ENCODE measurements at places on chromosomes 6 and 20.

DNA sequence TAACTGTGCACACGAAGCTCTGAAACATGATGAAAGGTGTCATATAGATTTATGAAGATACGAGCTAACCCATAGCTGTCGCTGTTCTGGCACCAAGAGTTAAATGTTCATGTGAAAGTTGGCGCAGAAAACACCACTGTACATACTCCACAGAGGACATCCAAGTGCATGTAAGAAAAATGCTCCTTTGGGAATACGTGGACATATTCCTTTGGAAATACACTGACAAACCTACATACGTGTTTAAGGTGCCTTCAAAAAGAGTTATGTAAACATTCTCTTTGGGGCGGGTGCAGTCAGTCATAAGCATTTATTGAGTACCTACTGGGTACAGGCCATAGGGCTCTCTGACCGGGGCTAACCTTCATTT lies 723 bp upstream of the ARID1B start:
- no peak for DNase-seq

DNA sequence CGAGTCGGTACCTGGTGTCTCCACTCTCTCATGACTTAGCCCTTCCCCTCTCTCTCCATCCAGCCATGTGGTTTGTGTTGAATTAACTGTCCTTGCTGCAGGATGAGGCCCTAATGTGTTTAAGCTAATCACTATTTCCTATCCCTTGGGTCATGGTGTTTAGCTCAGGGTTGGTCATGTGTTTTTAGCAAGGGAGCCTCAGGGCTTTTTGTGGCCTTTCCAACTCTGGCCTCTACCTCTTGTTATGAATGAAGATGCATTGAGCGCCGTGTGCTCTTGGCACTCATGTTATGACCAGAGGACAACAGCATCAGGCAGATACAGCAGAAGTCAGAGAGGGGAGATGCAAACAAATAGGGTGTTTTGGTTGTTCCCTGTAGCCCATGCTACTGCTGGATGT lies 674.2 kb upstream of the FLRT3 start:
- no peak for DNase-seq

- DNase-seq = no peak
Observed at GRCh38 chr20:49381558-49382493, 100.6 kb downstream of the KCNB1 start.

DNA sequence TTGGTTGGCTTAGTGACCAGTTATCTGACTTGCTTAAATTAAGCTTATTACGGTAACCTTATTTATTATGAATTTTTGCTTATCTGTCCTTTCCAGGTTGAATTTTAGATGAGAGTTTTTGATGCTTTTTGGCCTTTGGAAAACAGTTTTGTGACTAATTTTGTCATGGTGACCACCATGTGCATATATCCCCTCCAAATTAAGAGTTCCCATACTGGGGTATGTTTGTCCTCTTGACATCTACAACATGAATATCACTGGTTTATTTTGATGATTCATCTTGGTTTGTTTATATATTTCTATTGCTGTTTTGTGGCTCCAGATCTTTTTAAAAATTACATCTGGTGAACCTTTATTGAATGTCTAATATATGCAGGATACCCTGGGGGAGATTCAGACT lies 61.4 kb downstream of the PHF20 start:
- no peak for DNase-seq

- DNase-seq = no peak
Observed at GRCh38 chr6:12735786-12736185, 19.2 kb downstream of the PHACTR1 start.

GRCh38 chr6:26329763-26330511 lies 35.1 kb upstream of the BTN3A2 start:
- DNase-seq = no peak

- no peak for DNase-seq
Observed at GRCh38 chr6:24329022-24329421, 28.8 kb downstream of the DCDC2 start.

- no peak for DNase-seq
Observed at GRCh38 chr6:148311966-148312669, 30.5 kb upstream of the SASH1 start.

DNA sequence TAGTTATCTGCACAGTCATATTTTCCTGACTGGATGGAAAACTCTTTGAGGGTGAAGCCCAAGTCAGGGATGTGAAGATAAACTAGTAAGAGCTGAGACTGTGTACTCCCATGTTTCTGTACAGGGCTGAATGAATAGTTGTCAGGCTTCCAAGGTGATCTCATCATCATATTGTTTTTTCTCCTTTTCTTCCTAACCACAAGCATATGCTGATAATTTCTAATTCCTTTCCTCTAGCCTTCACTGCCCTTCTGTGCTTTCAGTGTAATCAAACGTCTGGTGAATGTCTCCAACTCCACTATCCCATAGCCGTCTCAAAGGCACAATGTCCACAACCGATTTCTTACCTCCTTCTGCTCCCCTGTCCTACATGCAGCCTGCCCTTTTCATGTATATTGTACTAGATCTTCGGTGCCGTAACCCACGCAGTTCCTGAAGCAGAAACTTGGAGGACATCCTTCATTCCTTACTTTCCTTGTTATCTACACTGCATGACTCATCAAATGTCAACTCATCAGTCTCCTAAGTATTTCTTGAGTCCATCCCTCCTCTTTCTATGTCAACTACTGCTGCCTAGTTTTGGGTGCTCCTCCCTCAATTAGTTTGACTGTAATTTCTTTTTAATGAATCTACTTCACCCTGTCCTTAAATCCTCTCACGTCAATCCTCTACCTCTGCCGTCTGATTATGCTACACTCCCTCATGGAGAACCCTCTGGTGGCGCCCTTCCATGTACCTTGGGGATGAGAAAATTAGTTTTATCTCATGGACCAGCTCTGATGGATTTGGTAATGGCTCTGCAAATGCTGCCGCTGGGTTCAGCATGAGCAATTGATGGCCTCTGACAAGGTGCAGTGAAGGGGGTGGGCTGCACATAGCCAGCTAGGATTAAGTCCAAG lies 21.9 kb downstream of the NCOA7 start:
- no peak for DNase-seq

DNA sequence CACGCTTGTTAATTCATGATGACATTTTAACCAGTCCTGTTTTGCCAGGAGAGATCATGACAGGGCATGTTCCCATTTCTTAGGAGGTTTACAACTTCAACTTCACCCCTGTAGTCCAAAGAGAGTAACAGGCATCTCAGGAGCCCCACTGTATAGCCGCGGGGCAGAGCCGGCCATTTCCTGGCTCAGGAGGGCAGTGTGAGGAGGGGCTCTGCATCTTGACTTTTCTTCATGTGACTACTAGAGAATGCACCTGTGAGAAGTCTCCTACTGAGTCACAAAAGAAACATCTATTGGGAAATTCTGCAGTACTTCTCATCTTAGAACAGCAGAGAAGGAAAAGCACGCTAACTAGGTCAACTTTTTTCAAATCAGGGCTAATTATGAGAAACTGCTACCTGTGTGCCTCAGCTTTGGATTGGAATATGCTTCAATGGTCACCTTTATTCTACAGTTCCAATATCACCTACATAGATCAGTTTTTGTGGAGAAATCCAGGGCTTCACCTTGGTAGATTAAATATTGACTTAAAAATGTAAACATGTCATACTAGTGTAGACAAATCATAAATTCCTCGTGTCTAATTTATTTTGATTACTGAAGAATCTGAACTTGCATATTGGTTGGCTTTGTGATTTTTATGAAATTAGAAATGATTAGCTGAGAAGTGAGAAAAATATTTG lies 28.6 kb upstream of the SIM1 start:
- no peak for DNase-seq

DNA sequence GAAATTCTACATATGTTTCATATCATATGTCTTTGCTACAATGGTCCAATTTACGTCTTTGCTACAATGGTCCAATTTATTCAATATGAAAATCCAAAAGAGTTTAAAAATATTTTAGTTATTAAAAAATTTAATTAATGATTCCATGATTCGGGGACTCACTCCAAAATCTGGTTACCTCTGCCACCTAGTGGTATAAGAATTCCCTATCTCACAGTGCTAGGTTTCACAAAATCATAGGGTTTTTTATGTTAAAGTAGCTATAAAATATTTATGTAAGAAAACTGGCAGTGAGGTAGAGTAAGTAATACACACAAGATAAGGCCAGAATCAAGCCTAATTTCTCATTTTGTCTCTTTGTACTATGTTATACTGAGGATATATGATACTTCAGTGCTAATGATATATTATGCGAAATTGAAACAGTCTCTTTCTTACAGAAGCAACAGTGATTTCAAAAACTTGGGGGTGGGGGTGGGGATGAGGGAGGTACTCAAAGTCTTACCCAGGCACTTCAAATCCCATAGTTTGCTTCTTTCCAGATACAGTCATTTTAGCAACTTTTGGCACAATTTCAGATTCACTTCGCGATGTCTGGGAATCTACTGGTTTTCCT lies 52.3 kb downstream of the HBS1L start:
- no peak for DNase-seq

DNA sequence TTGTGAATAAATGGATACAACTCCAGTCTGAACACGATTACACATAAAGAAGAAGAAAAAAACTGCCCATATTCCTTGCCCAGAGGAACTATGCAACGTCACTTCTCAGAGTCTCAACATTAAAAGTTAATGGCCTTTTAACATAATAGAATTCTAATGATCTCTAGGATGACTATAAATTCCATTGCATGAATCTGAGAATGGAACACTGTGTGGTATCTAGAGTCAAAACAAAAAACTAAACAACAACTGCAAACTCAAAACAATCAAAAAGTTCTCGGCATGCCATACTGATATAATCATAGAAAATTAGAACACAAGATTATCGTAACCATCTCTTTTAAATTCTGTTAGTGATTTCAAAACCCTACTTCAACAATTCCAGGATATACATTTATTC lies 283.6 kb downstream of the RNGTT start:
- no peak for DNase-seq

DNA sequence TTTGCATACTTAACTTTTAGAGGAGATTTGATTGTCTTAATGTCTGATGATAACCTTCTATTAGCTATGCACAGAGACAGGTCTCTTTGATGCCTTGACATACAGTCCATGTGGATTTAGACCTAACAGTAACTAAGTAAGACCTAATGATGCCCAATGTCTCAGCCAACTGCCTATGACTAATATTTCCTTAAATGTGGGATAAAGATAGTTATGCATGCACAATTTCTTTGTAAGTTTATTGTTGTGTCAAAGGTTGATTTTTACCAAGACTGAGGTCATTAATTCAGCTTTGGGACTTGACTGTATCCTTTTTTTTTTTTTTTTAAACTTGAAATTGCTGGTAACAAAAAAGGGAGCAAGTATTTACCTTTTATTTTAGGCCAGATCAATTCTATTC lies 450.0 kb downstream of the HAO1 start:
- DNase-seq = no peak

DNA sequence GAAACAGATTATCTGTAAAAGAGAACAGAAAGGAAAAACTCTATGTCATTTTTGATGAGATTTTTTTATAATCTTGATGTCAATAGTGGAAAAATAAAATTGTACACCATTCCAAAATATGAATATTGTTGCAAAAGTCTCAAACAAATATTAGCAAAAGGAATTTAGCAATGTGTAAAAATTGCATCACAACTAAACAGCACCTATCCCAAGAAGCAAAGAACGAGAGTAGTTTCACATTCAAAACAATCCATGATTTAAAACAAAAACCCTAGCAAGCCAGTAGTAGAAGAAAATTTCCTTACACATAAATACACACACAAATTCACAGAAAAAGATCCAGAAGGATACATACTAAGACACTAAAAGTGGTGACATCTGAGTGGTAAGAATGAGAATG lies 38.4 kb downstream of the LCA5 start:
- DNase-seq = no peak

DNA sequence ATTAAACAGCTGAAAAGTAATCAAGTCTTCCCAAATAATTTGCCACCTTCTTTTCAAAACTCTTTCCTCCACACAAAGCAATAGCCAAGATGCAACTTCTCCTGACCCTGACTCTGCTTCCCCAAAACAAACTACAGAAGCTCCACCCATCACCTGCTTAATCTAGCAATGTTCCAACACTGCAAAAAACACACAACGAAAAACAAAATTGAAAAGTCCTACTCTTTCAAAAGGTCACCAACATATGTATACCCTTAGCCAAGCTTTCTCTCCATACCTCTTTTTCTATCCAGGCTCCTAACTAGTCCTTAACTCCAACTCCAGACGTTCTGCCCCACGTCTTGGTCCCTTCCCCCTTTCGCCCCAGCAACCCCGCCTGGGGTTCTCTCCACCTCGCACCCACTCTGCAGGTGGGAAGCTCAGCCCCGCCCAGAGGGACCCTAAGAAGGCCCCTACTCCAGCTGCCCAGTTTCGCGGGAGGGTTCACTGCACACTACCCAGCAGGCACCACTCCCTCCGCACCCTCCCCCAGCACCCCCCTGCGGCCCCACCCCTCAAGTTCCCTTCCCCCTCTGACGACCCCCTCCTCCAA lies 717 bp downstream of the CSNK2A1 start:
- no peak for DNase-seq

DNA sequence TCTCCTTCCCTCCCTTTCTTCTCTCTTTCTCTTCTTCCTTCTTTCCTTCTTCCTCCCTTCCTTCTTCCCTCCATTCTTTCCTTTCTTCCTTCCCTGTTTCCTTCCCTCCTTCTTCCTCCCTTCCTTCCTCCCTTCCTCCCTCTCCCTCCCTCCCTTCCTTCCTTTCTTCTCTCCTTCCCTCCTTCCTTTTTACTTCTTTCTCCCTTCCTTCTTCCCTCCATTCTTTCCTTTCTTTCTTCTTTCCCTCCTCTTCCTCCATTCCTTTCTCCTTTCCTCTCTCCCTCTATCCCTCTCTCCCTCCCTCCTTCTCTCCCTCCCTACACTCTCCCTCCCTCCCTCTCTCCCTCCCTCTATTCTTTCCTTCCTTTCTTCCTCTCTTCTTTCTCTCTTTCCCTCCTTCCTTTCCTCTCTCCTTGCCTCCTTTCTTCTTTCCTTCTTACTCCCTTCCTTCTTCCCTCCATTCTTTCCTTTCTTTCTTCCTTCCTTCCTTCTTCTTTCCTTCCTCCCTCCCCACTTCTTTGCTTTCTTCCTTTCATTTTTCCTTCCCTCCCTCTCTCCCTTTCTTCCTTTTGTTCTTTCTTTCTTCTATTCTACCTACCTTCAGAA lies 200.4 kb upstream of the SSTR4 start:
- no peak for DNase-seq

DNA sequence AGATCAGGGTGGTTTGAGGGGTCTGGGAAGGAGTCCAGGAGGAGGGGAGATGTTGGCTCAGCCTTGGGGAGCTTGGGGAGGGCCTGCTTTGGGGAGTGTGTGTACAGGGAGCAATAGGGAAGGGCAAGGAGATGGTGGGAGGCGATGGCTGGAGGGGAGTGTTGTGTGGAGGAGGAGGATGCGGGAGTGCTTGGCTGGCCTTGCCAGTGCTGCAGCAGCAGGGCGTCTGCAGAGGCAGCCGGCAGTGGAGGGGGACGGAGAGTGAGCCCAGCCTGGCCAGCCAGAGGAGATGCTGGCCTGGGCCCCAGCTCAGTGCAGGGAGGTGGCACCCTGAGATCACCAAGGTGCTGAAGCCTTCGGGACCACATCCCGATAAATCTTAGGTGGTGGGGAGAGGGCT lies 3.9 kb downstream of the IP6K3 start:
- DNase-seq = no peak

DNA sequence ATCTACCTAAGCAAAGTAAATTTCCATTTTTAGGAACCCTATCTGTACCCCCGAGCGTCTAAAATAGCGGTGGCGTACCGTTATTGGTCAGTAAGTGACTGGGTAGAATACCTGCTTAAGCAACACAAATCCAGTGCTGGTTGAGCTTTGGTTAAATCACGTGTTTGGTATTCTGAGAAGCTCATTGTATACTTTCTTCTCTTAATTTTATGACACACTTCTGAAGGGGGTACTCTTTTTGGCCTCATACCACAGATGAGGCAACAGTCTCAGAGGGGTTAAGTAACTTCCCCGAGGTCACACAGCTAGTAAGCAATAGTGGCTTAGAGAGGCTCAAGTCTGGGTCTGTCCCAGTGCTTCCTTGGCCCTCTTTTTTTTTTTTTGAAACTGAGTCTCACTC lies 151.2 kb downstream of the TFAP2C start:
- DNase-seq = no peak
